ENCODE measurements at places on chromosomes 5 and 9.
A peak's percentile ranks its signal among the peaks of the same experiment; 100 is the strongest.

- DNase-seq = no peak
Observed at GRCh38 chr9:92359394-92359995, 33.7 kb downstream of the CENPP start.

GRCh38 chr5:91288118-91288916, 94.8 kb downstream of the ARRDC3 start:
- DNase-seq = no peak

DNA sequence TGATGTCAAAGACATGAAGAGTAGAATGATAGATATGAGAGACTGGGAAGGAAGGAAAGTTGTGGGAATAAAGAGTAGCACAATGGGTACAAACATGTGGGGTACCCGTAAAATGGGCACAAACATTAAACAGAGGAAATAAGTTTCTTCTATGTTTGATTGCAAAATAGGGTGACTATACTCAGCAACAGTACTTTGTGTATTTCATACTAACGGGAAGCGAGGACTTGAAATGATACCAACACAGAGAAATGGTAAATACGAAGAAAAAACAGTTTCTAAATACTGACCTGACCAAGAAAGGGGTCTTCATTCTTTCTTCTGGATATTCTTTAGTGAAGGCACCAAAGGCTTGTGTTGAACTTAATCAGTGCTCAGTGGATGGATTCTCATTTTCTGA, 31.1 kb downstream of the ATP6V0E1 start:
- no peak for DNase-seq

GRCh38 chr9:129237164-129237611, 59.1 kb upstream of the IER5L start:
- peak; percentile 38 for DNase-seq

GRCh38 chr9:69513141-69513820, 158.9 kb downstream of the APBA1 start:
- DNase-seq = no peak

DNA sequence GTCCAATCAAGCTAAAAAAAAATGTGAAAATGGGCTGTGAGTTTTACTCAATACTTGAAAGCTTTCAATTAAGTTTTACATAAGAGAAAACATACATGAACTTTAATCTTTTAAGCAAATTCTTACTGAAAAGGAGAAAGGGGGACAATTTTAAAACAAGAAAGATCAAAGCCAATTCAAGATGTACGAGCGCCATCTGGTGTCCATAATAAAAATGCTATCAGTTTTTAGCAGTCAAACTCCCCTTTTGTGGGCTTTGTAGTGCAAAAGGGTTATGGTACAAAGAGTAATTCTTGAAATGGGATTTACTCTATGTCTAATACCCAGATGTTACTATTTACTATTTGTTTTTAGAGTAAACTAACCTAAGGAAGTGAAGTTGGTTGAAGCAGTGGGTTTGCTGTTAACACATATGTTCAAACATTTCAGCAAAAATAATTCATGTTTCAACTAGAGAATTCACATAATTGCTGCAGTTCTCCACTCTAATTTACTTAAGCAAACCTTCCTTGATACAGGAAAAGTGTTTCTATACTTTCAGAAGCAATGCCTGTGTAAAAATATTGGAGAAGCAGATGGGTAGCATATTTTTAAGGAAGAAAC, 228.2 kb upstream of the TYRP1 start:
- DNase-seq = no peak
